ENCODE measurements at places on chromosomes 7 and 10. TPM values are rescaled to one million over a fixed set of nuclear protein-coding genes. Genes with fewer than 3 reads are reported as not detected.

GRCh38 chr10:58568428-58568935, 55.8 kb downstream of the BICC1 start:
- DNase-seq = no peak
- H3K36me3 ChIP-seq = no peaks in the 10 kb centered on the region
- H3K4me3 ChIP-seq = no peak overlapping the region
- H3K27me3 ChIP-seq = no peaks in the 10 kb centered on the region

GRCh38 chr10:123139521-123140163, 3.9 kb downstream of the HMX3 start:
- peaks cover 100% of the 10 kb centered on the region for H3K27me3 ChIP-seq
- H3K27ac ChIP-seq = no peak overlapping the region
- no peaks in the 10 kb centered on the region for H3K36me3 ChIP-seq
- peaks cover 44% of the 10 kb centered on the region for H3K4me1 ChIP-seq
- peak; percentile 92 for DNase-seq

GRCh38 chr10:7258948-7259523, 151.8 kb downstream of the SFMBT2 start:
- peaks cover under 1% of the 10 kb centered on the region for H3K4me1 ChIP-seq
- H3K36me3 ChIP-seq = no peaks in the 10 kb centered on the region
- DNase-seq = no peak
- H3K27me3 ChIP-seq = no peaks in the 10 kb centered on the region
- H3K27ac ChIP-seq = no peak overlapping the region

GRCh38 chr7:149353739-149354504, 91.9 kb downstream of the ZNF783 start:
- H3K36me3 ChIP-seq = no peaks in the 10 kb centered on the region
- no peak overlapping the region for H3K27ac ChIP-seq
- no peak for DNase-seq
- no peak overlapping the region for H3K4me3 ChIP-seq

DNA sequence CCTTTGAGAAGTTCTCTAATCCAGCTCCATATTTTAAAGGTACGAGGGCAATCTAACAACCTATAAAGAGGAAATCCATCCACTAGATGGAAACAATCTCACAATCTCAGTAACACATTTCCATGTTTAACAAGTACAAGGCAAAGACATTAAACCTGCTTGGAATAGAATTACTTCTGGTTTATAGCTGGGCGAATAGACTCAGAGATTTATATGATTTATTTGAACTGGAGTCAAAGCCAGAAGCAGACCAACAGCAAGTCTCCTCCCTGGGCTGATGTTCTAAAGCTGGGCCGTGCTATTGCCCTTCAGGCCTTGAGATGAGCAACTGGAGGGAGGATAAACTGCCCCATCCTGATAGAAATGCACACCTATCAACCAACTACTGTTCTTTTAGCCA, 25.3 kb downstream of the SLC26A3 start:
- no peaks in the 10 kb centered on the region for H3K4me1 ChIP-seq
- no peak overlapping the region for H3K4me3 ChIP-seq
- H3K27ac ChIP-seq = no peak overlapping the region
- H3K36me3 ChIP-seq = no peaks in the 10 kb centered on the region
- H3K27me3 ChIP-seq = no peaks in the 10 kb centered on the region

- no peak overlapping the region for H3K27ac ChIP-seq
- no peaks in the 10 kb centered on the region for H3K27me3 ChIP-seq
- no peaks in the 10 kb centered on the region for H3K36me3 ChIP-seq
- DNase-seq = no peak
These were observed 12.0 kb downstream of the STARD3NL start for GRCh38 chr7:38190011-38190410.

DNA sequence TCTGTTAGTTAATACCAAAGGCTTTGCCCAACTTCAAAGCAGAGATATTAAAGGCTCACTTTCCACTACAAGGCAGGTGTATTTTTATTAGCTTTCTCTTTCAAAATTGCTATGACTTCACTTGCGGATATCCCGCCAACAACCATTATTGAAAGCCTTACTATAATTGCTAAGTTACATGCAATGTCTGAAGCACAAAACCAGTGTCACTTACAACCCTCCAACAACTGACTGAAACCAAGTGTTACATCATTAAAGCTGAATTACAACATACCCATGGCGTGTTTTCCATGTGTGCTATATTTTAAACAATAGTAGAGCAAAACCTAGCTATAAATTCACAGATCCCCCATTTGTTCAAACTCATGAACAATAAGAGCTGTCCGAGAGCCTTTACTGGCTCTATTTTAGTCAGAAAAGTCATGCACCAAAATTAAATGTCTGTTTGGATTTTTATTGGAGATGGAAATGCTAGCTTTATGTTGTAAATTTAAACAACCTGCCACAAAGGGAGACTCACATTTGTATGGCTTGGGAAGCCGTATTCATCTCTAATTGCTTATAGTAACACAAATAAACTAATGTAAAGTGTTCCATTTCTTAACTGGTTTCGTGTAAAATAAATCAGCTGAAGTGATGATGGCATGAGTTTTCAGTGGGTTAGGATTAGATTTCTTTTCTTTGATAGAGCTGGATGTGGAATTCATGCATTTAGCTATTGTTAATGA, 227.1 kb downstream of the AGMO start:
- H3K4me1 ChIP-seq = peaks cover 14% of the 10 kb centered on the region
- no peaks in the 10 kb centered on the region for H3K36me3 ChIP-seq
- H3K27me3 ChIP-seq = no peaks in the 10 kb centered on the region
- DNase-seq = no peak
- no peak overlapping the region for H3K27ac ChIP-seq

- no peaks in the 10 kb centered on the region for H3K36me3 ChIP-seq
- H3K27ac ChIP-seq = no peak overlapping the region
- H3K4me3 ChIP-seq = no peak overlapping the region
- H3K4me1 ChIP-seq = no peaks in the 10 kb centered on the region
These were observed 2.2 kb upstream of the PDE1C start for GRCh38 chr7:32072397-32072796.

GRCh38 chr10:116233230-116233629, 39.8 kb downstream of the GFRA1 start:
- no peak overlapping the region for H3K27ac ChIP-seq
- DNase-seq = no peak
- H3K4me1 ChIP-seq = peaks cover 12% of the 10 kb centered on the region
- H3K36me3 ChIP-seq = no peaks in the 10 kb centered on the region
- no peaks in the 10 kb centered on the region for H3K27me3 ChIP-seq
- H3K4me3 ChIP-seq = no peak overlapping the region

DNA sequence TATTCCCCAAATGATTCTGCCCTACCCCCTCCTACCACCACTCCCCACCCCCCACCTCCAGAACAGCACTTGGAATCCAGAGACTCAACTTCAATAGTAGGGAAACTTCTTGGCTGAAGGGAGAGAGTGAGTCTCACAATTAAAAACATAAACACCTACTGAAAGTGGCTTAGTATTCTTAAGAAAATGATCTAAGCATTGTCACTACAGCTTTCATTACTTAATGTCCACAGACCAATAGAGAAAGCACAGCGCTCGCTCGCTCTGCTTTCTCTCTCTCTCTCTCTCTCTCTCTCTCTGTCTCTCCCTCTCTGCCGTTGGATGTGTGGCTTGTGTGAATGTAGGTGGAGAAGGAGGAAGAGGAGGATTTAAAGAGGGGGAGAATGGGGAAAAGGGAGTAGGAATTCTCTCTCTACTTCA, 1.5 kb upstream of the SEMA3A start:
- peaks cover 62% of the 10 kb centered on the region for H3K4me1 ChIP-seq
- no peaks in the 10 kb centered on the region for H3K27me3 ChIP-seq

DNA sequence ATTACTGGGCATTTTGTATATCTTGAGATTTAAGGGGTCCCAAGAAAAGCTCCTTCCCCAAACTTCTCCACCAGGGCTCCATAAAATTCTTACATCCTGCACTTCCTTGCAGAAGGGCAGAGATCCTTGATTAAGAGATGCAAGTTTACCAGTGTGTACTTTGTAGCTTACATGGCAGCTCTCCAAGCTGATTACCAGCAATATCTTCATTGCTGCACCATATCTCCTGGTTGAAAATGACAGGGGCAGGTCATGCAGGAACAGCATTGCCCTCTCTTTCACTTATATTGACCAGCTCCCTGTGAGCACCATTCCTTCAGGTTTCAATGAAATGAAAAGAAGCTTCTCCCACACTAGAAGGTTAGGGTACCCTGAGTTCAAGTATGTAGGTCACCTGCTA, 184.6 kb upstream of the PHYHIPL start:
- no peak overlapping the region for H3K4me3 ChIP-seq
- H3K4me1 ChIP-seq = no peaks in the 10 kb centered on the region
- H3K27me3 ChIP-seq = no peaks in the 10 kb centered on the region
- H3K27ac ChIP-seq = no peak overlapping the region
- no peaks in the 10 kb centered on the region for H3K36me3 ChIP-seq

Gene CCDC136
- 93.6 TPM for total RNA-seq

Gene GPC2
- total RNA-seq = 61.0 TPM

Gene GPR85
- total RNA-seq = 1.2 TPM

Gene C10orf62
- not detected for total RNA-seq

Gene NEBL
- 52.8 TPM for total RNA-seq

Gene PDE1C
- total RNA-seq = 0.54 TPM

Gene MYOF
- 1.6 TPM for total RNA-seq

Gene ELMO1
- 27.0 TPM for total RNA-seq

Gene AKR1C2
- total RNA-seq = 1.8 TPM

Gene HOXA1
- total RNA-seq = not detected

Gene C10orf143
- 1.6 TPM for total RNA-seq

All from neural progenitor cell (in vitro differentiated cells).